ENCODE measurements at places on chromosomes 13 and 19. TPM values are rescaled to one million over a fixed set of nuclear protein-coding genes. Genes with fewer than 3 reads are reported as not detected.

- DNase-seq = no peak
These were observed 11.8 kb downstream of the NLRP11 start for GRCh38 chr19:55820037-55820436.

DNA sequence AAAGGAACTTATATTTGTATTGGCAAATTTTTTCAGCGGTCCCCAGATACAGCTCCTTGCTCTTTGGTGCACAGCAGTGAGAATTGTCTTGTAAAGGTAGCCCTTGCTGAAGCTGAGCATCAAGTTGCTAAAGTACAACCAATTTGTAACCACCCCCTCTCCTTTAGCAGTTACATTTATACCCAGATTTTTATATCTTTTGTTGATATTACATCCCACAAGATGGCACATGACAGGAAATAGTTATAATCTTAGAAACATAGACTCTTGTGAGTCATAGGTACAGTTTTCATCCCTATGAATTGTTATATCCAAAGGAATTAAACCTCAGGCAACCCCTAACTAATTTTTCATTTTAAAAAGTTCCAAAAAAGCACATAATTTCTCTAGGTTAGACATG, 523.0 kb upstream of the SLITRK1 start:
- DNase-seq = no peak

DNA sequence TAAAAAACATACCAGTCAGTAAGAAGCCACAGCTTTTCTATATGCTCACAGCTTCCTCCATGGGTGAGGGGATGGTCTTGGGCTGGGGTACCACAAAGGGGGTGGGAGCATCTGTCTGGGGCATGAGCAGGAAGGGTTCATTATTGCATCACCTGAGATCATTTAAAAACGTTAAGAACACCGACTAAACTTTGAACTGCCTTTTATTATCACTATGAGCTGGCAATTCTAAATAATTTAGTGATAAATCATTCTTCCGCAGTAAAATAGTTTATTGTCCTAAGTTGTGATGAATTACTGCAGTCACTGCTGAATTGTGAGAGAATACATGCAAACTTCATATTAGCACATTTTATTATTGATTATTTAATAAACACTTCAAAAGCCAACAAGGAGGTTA, 71.6 kb downstream of the KL start:
- no peak for DNase-seq

DNA sequence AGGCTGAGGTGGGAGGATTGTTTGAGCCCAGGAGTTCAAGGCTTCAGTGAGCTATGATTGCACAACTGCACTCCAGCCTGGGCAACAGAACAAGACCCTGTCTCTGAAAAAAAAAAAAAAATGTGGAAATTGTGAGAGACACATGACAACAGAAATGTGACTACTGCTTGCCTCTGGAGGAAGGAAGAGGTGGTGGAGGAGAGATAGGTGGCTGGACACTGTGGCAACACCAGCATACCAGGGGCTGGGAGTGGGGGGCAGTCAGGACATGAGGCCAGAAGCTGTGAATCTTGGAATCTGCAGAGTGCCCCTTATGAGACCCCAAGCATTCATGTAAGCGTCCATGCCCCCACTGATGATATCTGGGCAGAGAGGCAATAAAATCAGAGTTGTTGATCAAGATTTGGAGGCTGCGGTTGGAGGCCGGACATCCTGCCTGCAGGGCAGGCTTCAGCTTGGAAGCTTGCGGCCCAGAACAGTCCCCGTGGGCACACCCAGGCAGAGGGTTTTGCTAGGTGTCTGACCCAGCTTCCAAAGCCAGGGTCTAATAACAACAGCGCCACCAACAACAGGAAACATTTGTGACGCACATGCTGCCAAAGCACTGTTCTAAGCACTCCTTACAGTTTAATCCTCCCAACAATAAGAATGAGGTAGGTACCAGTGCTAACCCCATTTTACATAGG, 16.9 kb downstream of the FAM187B start:
- DNase-seq = peak; percentile 64

DNA sequence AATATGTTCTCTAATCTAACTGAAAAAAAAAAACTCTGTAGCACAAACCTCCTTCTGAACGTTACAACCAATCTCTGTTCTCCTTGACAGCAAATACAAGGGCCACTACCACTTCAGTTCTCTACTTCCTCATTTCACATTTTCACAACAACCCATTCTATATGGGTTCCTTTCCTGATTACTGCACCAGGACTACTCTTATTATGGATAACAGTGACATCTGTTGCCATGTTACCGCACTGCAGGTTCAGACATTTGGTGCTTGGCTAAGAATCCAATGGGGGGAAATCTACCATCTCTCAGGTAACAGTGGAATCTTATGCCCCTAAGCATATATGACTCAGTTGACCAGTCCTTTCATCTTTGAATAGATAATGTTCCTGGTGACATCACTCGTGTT, 11.6 kb upstream of the FPR3 start:
- DNase-seq = no peak

- DNase-seq = no peak
These were observed 1.2 kb upstream of the GNG8 start for GRCh38 chr19:46637224-46637623.

DNA sequence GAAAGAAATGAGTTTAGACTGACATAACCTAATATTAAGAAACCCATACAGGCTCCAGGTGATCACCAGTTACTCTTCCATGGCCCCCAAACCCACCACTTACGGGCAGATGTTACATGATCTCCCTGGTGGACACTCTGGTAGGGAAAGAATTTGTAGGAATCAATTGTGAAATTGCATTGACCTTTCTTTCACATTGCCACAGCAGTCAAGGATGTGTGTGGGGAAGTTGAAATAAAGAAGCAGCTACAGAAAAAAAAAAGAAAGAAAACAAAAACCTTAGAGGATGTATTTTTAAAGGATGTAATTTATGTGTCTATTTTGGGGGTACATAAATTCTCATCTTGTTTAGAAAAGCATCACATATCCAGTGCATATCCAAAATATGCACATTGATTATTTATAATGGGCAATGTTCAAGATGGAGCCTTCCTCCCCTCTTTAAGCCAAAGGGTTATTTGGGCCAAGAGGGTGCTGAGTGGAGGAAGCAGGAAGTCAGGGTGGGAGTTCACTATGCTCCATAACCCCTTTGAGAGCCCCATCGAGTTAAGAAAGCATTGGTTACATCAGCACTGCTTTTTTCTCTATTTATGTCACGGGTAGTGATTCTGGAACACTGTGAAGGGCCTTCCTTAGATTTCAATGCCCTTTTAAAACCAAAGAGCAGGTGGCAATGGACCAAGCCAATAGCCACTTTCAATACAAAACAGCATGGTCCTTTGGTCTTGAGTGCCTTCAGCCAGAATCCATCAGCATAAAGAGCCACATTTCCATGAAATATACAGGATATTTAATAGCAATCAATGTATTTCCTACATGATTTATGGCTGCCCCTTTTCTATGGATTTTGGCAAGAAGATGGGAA, 169.6 kb downstream of the LACC1 start:
- DNase-seq = no peak

DNA sequence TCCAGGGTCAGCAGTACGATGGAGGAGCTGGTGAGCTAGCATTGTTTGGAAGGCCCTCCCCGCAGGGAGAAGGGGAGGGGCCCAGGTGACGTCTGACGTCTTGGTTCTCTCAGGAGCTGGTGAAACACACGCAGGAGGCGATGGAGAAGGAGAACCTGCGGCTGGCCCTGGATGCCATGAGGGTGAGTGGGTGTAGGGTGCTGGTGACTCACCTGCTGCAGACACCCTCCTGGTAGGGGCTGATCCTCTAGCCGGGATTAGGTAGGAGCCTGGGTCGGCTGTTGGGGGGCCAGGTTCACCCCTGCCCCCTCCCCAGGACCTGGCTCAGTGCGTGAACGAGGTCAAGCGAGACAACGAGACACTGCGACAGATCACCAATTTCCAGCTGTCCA, 55.8 kb downstream of the VAV1 start:
- no peak for DNase-seq

GRCh38 chr19:12723641-12724426, at the start of gene TNPO2:
TSS of gene TNPO2 (minus strand) at chr19:12723932. CDS start at chr19:12720977, 2,955 bp downstream.
- DNase-seq = peak; percentile 72

GRCh38 chr13:112067871-112068539, 1.1 kb downstream of the SOX1 start:
- no peak for DNase-seq

DNA sequence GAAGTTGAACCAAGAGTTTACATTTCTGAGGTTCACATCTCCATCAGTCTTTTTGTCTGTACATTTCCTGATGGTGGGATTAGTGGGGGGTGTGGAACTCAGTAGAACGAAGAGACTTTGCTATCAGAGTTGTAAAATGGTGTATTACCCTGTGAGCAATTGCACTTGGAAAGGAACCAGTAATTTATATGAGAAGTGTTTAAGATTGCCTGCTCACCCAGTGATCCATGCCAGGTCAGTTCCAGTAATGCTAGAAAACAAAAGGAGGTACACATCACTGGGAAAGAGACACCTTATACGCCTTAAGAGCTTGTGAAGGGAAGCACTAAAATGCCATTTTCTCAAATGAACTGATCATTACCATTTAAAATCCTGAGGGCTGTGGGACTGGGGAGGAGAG, 7.5 kb upstream of the DACH1 start:
- no peak for DNase-seq

DNA sequence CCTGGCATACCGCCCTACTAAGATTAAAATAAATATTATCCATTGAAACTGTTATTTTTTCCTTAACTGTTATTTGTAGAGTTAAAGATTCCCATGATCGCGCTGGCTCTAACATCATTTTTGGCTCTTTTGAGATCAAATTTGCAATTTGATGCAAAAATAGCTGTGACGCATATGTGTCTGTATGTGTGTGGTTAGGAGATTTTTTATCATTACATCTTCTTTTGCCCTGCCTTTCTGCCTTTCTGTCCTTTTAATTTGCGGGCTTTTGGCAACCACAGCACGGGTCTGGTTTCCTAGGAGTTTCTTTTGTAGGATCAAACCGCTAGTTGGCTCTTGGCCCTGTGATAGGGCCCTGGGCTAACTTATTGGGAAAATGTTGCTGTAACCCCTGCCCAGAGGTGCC, 37.3 kb upstream of the ALOX5AP start:
- no peak for DNase-seq

DNA sequence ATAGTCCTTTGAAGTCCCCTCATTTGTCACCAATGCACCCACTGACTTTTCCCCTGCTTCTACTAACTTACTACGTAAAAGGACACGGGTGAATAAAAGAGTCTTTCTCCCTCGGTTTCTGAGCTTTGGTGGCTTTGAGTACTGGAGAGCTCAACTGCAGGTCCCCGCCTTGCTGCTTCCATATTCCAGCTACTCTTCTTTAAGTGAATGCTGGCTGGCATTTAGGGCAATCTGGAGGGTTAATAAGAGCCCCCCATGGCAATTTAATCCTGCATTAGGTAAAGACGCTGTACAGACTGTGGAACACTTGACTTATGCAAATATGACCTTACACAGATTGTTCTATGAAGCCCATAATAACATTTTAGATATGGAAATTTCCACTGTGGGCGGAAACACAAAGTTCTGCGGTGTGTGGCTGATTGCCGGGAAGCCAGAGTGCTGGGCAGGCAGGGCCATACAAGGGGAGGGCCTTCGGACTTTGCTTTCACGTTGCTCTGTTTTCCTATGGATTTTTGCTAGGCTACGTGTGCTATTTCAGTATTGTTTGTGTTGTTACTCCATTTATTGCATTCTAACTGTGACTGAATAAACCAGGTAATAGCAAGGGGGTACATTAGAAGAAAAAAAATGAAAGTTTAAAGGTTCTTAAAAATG, 97.5 kb downstream of the SLC10A2 start:
- no peak for DNase-seq

GRCh38 chr19:6108721-6109633, 1.3 kb downstream of the RFX2 start:
- peak; percentile 72 for DNase-seq

GRCh38 chr19:10431943-10432735, 11.8 kb downstream of the PDE4A start:
- peak; percentile 87 for DNase-seq

DNA sequence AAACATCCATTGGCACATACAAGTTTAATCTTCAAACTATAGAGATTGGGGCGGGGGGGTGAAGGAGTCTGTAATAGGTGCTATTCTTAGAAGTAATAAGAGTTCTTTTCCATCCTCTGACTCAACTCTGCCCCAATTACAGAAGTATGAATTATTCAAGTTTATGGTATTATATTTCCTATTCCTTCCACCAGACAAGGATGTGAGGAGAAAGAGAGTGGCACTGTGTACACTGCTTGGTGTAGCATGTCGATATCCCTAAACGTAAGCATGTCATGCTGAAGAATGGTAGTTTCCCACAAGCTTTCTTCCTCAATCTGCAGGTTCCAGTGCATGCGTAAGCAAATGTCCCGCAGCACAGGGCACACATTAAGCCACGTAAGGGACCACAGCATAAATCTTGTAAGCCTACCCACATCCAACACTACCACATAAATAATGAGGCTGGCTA, 14.1 kb downstream of the BRD4 start:
- DNase-seq = no peak

DNA sequence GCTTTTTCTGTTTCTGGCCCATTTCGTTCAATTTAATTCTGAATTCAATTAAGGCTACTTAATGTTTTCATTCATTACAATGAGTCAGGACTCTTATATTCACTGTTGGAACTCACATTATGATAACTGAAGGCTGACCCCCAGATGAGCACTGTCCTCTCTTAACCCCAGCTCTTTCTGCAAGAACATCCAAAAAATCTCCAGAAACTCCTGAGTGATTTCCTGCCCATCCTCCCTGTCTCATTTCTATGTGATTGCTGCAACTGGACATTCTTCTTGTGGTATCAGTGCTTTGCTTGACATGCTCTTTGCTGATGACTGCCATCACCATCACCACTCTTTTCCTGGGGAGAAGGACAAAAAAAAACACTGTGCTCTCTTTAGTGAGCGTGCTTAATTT, 240.3 kb downstream of the SPRY2 start:
- DNase-seq = no peak

DNA sequence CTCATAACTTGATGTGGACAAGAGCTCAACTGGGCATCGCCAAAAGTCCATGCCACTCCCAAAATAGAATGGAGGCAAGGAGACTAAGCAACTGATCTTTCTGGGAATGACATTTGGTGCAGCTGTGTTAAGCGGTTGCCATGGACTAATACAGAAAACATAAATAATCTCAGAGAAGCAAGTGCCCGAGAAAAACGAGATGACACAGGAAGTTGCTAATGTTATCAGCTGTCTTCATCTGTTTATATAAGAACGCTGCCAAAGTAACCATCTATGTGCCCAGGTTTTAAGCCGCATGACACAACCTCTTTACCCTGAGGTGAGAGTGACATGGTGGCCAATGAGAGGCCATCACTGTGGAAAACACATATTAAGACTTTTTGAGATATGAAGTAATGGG, 54.9 kb upstream of the SACS start:
- no peak for DNase-seq

- no peak for DNase-seq
These were observed 1120.3 kb upstream of the PRR20A start for GRCh38 chr13:56020425-56020824.

- DNase-seq = no peak
These were observed at the start of gene IGFLR1 for GRCh38 chr19:35742121-35742724. TSS of gene IGFLR1 (minus strand) at chr19:35742452. CDS start at chr19:35741180, 1,272 bp downstream.

KPTN gene
- total RNA-seq = 8.4 TPM

TMEM255B gene
- total RNA-seq = 6.9 TPM

MIR17HG gene
- total RNA-seq = 1.0 TPM

SIGLEC9 gene
- total RNA-seq = 1.7 TPM

DCLK1 gene
- total RNA-seq = 12.7 TPM

Measured in Right ventricle myocardium superior (tissue), 1 donor.